Esophagus squamous epithelium (tissue), 5 donors: ENCODE measurements at places on chromosomes 1 and 21.

DNA sequence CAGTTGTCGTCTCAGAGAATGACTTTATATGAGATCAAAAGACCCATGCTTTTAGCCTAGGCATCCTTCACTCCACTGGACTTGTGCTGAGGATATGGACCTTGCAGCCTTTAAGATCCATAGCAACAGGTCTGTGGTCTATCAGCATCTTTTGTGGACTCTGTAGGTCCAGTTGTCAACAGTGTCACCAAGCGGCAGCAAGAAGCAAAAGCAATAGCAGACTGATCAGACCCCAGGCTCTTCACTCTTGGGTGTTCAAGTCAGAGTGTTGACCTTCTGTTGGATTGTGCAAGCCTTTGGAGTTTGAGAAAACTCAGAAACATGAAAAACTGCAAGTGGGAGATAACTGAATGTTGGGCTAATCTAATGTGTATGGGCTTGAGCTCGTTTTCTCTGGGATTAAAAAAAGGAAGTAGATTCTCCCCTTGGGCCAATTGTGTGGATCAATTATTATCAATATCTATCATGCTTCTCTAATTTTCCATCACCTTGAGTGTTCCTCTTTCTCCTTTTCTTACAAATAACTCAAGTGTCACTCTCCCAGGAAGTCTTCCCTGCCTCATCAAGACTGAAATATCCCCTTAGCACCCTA lies 144.2 kb downstream of the LYPLAL1 start:
- DNase-seq, result no peak

GRCh38 chr21:39340687-39341086 lies 8.2 kb downstream of the HMGN1 start:
- no peak for DNase-seq

- DNase-seq, result no peak
These were observed 21.5 kb downstream of the RAP1GAP start for GRCh38 chr1:21647431-21648351.

GRCh38 chr21:39502631-39503030 lies 50.9 kb downstream of the SH3BGR start:
- DNase-seq, result no peak

DNA sequence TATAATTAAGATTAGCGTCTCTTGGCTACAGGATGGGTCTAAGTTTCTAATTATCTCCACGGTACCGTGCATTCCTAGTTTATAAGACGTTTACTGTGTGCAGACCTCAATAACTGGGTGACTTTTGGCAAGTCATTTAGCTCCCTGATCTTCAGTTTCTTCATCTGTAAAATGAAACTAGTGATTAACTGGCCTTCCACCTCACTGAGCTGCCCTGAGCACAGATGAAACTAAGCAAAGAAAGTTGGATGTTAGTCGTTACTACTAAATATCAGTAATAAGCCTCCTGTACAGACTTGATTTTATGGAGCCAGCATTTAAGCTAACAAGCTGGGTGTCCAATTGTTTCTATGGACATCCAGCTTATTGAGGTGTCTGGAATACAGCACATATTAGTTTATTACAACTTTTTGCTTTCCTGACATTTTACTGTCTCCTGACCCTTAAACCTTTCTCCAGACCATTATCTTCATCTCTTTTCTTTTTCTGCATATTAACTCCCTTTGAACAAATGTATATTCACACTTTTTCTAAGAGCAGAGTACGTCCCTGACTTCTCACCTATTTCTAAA lies 1.1 kb downstream of the CR2 start:
- DNase-seq, result no peak

DNA sequence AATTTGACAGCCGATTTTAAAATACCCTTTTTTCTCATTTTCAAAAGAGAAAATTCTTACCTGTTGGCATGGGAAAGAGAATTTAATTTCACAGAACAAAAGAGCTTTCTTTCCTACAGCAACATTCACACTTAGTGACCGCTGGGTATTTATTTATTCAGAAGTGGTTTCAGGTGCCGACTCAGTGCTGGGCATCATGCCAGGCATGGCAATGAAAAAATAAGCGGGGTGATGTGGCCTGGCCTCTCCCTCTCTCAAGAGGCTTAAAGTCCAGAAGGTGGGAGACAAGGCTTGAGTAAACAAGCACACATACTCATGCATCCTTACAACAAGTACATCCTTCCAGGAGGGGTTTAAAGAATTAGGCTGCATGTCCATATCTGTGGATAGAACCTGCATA lies 4.1 kb upstream of the PCP4 start:
- no peak for DNase-seq

DNA sequence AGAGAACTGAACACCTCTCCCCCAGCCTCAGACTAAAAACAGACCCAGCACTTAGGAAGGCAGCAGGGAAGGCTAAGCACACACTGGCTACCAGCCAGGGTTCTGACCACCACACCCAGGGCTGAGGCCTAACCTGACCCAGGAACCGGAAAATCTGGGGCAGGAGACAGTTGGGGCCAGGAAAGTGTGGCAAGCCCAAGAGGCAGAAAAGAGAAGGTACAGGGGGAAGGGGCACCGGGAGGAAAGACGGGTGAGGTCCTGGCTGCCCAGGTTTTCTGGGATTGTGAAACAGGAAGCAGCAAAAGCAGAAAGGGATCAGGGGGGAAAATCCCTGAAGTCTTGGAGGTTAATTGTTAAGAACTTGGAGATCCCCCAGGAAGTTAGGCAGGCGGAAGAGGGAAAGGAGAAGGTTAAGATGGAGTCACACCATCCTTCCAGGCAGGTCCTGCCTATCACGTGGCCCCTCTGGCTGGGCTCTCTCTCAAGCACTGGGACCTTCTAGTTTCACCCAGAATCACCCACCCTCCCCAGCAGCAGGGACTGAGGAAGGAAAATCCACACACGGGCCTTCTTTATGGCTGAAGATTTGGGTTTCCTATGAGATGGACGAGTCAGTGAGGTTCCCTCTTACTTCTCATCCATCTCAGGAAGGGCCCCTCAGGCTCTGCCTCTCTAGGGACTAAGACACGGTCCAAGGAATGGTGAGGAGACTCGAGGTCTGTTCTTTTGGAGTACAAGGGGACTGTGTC lies 2.6 kb downstream of the HDGF start:
- DNase-seq, result no peak

DNA sequence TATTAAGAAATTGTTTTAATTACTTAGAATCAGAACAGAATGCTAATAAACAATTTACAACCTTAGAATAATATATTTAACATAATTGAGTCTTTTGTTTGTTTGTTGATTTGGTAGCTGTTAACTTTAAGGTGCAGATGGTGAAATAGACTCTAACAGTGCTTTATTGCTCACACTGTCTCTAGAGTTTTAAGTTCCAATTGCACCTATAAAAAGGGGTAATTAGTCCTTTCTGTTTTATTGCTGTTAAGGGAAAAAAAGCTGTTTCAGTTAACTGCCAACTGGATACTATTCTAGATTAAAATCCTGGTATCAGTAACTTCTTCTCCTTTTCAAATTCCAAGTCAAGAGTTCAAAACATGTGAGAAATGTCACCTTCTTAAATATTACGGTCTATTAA lies 197.6 kb upstream of the TMPRSS15 start:
- no peak for DNase-seq

GRCh38 chr1:172322219-172323061 lies 98.0 kb upstream of the C1orf105 start:
- no peak for DNase-seq

- DNase-seq, result no peak
These were observed 1.6 kb upstream of the CLIC4 start for GRCh38 chr1:24743404-24744211.

DNA sequence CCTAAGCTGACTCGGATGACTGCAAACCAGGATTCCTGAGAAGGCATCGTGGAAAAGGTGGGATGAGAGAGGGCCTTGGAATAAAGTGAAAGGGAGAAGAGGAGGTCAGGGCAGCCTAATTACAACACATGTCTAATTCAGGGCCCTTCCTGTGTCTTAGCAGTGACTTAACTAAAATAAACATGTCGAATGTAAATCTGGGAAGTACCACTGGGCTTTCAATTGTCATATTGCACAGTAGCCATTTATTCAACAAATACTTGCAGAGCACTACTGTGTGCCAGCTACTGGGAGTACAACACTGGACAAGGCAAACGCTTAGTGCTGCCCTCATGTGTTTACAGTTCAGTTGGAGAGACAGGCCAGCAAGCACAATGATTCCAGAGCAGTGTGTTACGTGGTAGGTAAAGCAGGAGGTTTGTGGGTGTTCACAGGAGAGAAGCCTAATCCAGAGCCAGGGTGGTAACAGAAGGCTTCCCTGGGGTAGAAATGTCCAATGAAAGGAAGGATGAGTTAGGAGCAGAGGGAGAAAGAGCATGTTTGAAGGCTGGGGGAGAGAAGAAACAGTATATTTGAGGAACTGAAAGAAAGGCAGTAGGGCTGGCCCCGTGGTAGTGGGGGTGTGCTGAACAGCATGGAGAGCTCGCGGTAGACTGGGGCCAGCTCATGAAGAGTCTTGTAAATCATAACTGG lies 38.0 kb upstream of the RASAL2 start:
- no peak for DNase-seq

GRCh38 chr21:36247316-36248010 lies 72.5 kb upstream of the MORC3 start:
- no peak for DNase-seq

DNA sequence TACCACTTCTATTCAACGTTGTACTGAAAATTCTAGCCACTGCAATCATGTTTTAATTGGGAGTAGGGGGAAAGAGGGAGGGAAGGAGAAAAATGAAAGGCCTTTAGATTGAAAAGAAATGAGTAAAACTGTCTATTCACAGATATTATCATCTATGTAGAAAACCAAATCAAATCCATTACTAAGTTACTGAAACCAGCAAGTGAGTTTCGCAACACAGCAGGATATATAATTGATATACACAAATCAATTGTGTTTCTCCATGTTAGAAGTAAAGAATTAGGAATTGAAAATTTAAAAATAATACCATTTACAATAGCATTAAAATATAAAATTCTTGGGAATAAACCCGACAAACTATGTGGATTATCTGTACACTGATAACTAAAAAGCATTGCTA lies 19.2 kb downstream of the SFT2D2 start:
- DNase-seq, result no peak

DNA sequence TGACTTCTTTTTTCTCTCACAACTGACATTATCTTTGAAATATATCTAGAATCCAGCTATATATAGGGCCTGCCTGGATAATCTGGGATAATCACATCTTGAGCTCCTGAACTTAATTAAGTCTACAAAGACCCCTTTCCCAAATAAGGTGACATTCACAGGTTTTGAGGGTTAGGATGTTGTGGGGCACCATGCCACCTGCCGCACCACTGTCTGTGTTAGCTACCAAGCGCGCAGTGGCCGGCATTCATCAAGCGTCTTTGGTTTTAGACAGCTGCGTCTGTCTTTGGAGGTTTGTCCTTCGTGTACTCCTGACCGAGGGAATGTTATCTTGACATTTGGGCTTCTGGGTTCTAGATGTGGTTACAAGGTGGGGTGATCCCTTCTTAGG lies 7.5 kb downstream of the TRAPPC10 start:
- no peak for DNase-seq

DNA sequence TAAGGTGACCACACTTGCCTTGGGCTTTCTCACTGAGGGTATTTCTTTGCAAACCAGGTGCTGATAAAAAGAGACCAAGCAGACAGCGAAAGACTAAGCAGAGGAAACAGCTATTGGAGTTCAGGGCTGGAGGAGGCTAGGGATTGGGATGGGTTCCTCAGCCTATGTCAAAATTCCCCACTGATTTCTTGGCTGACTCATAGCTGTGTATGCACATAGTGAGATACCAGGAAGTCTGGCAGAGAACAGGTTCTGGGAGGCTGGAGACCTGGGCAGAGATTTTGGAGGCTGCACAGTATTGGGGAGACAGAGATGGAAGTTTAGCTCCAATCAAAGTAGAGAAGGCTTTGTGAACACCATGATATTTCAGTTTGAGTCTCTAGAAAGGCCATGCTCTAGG lies 25.3 kb downstream of the YARS1 start:
- no peak for DNase-seq

DNA sequence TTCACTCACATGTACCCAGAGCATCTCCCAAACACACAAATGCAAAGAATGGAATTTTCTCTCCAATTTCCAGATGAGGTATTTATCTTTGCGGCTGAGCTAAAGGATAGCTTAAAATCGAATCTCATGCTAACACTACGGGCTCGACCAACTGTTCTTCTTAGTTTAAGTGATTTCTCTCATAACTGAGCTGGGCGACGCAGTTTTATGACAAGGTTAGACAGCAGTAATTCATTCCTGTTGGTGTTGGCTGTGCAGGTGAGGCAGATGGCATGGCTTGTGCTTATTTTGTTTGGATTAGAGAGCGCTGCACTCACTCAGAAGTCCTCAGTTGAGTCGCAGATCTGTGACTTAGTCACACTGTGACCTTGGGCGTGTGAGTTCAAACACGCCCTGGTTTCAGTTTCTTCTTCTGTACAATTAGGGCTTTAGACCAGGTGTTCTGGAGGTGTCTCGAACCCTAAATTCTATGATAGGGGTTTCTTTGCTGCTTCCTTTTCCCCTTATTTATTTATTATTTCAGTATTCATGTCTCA lies 41.5 kb upstream of the MRPS6 start:
- DNase-seq, result no peak

GRCh38 chr1:51301844-51302162 lies 28.6 kb downstream of the TTC39A start:
- no peak for DNase-seq

DNA sequence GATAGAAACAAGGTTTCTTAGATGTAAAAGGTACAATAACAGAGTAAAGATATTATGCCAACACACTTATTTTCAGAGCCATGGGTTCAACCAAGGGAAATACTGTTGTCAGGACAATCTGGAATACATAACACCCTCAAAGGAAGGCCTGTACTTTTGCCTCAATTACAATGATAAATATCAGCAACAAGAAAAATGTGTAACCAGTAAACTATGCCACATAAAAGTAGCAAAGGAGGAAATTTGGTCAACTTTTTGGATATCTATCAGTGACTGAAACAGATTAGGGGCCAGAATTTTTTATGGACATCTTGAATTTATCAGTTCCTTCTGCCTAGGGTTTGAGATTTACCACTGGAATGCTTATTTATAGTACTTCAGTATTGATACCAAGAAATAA lies 24.6 kb upstream of the RAP1GAP start:
- no peak for DNase-seq

GRCh38 chr1:223815865-223816264 lies 29.9 kb downstream of the TP53BP2 start:
- DNase-seq, result no peak

- DNase-seq, result no peak
These were observed 76.2 kb downstream of the DISC1 start for GRCh38 chr1:231702804-231703203.

- DNase-seq, result no peak
These were observed 16.6 kb downstream of the CDKN2C start for GRCh38 chr1:50986653-50987052.

GRCh38 chr1:113439277-113439670 lies 49.0 kb downstream of the MAGI3 start:
- no peak for DNase-seq

DNA sequence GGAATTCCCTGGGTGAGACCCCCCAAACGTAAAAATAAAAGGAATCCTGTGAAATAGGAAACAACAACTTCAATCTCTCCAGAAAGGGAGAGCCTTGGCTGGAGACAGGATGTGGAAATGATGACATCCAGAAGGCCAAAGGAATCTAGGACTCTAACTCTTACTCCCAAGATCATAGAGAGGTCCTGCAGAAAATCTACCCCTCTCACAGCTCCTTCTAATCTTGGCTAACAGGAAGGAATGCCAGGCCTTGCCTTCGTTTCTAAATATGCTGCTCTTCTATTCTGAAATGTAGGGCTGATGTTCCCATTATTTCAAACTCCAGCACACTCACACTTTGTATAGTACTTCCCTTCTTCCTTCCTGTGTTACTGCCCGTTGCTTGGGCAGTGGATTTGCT lies 40.7 kb downstream of the ARHGEF11 start:
- no peak for DNase-seq

GRCh38 chr1:25945761-25946160 lies 39.5 kb upstream of the STMN1 start:
- DNase-seq, result no peak

GRCh38 chr1:195376190-195376589 lies 1232.0 kb downstream of the KCNT2 start:
- no peak for DNase-seq
